ENCODE measurements at places on chromosomes 5 and 9.

- no peak for DNase-seq
These were observed 14.2 kb downstream of the SLIT3 start for GRCh38 chr5:169286572-169287300.

- DNase-seq: no peak
These were observed 15.3 kb downstream of the NR2F1 start for GRCh38 chr5:93598091-93599000.

DNA sequence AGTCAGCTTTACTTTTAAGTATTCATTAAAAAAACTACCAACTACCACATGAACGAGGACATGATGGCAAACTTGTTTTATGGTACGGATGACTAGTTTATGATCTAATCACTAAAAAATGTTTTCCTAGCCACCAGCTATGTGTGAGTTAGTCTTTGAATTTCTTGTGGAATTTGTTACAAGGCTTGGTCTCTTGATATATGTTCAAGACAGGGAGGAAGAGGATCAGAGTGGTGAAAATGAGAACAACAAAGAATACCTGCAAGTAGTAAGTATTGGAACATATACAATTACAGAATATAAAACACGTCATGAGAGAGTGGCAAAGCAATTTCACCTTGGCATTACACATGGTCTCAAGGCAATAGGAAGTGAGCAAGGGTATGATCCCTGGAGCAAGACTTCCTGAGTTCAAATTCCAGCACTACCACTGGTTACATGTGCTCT lies 548.6 kb upstream of the TLE4 start:
- peak; percentile 97 for DNase-seq

GRCh38 chr5:93637697-93638096 lies 54.7 kb downstream of the NR2F1 start:
- no peak for DNase-seq

- DNase-seq: no peak
These were observed 1.9 kb downstream of the TTC16 start for GRCh38 chr9:127717766-127718165.

DNA sequence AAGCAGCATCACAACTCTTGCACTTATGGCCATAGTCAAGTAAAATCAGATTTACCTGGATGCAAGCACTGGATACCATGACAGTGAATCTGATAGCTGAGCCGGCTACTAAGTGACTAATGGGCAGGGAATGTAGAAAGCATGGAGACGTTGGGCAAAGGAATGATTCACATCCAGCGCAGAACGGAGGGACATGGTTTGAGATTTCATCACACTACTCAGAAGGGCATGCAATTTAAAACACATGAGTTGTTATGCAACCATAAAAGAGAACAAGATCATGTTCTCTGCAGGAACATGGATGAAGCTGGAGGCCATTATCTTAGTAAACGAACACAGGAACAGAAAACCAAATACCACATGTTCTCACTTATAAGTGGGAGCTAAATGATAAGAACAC lies 169.1 kb upstream of the PIK3R1 start:
- DNase-seq: peak; percentile 99

DNA sequence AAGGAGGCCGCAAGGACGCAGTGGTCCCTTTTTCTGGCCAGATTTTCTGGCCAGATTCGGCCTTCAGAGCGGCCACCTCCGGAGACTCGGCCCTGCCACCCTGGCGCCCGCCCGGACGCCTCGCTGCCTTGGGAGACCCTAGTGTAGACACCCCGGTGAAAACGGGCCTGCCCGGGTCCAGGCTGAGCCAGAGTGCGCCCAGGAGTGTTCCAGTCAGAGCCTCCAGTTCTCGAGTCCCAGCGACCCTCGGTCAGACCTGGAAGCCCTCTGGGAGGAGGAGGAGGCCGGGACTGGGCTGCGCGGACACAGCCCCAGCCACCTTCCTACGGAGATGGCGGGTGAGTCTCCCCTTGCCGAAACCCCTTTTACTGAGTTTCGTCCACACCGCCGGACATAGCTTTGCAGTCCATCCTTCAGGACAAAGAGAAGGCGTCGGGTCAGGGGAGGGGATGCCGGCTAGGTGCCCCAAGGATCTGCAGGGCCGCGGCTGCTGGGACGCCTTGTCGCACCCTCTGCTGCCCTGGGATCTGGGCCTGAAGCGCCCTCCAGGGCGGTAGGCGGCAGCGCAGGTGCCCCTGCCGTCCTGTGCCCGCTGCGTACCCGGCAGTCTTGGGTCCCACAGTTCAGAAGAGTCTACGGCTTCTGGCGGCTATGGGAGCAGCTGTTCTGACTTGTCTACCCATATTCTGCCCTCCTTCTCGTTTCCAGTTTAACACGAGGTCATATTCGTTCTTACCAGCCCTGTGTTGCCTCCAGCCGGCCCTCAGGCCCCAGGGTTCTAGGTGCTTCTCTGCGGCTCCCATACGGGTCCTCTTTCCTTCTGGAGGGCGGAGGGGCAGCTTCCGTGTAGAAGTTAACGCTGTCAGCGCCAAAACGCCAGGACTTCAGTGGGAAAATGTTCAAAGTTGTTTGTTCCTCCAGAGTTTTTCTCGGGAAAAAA lies 1771.7 kb upstream of the CDH9 start:
- DNase-seq: no peak

GRCh38 chr5:141359790-141360426 lies at the start of gene PCDHGB2:
Gene PCDHGB2, plus strand, starts transcription at chr5:141359994. Its CDS starts 142 bp downstream, at chr5:141360136.
- DNase-seq: peak; percentile 32

- DNase-seq: peak; percentile 18
These were observed 91.3 kb upstream of the RASEF start for GRCh38 chr9:83154087-83154736.

DNA sequence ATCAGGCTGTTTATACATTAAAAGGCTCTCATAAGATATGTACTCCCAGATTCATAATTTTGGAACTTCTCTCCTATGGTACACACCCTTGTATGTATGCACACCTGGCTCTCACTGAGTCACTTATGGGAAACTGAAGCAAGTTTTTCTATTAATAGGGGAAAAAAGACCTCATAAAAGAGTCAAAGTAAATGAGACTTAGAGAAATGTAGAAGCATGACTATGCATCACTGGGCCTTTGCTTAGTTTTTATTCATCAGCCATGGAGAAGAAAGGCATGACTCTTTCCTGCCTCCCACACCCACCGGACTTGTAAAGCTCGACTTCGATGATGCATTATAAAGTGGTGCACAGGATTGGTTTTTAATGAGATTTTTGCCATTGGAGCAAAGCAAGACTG lies 28.2 kb downstream of the MTAP start:
- DNase-seq: no peak

DNA sequence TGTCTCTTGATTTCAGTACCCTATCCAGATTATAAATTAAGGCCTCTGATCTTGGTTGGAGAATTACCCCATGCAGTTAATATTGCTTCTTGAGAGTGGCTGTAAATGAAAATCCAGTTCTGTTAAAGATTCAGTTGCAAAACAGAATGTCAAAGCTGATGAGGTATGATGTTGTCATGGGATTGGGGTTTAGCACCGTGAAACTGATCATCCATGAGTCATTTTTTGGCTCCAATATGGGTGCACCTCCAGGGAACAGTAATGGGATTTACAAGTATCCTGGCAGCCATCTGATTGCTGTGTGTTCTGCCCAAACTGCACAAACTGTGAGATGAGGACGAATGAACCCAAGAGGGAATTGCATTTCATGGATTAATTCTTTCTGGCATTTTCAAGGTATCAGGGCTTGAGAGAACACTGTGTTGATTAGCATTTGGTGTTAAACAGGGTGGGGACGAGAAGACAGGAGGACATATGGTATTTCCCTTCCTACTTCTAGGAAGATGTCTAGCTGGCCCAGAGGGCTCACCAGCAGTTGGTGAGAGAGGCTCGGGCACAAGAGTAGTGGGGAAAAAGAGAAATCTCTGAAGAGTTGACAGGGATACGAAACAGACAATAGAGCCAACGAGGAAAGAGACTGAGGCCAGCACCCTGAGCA lies 214.7 kb downstream of the GAS1 start:
- peak; percentile 95 for DNase-seq

DNA sequence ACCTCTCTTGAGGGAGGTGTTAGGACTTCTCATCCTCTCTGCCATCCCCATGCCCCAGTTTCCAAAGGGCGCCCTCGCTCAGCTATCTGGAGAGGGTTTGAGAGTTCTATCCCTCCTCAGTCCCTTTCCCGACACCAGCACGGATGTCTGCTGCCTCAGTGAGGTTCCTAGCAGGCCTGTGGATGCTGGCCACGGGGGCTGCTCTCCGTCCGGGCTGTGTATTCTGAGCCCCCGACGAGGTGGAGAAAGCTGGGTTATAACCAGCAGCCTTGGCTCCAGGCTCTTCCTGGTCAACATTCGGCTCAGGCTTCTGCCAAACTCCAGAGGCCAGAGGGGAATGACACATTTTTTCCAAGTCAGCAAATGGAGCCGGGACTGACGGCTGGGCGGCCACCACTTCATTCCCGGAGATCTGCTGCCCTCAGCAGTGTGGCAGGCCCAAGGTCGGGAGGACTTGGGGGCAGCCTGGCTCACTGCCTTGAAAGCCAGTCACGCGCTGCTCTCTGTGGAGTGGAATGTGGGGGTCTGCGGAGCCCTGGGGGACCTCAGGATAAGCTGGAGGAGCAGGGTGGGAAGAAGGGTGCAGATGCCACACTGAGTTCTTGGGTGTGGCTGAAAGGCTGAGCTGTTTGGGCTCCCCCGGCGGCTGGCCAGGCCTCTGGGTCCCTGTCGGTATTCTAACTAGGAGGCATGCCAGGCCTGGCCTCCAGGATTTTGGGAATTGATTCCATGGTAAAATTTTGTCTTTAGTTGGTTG lies 27.4 kb downstream of the PTPA start:
- peak; percentile 37 for DNase-seq

- no peak for DNase-seq
These were observed 6.2 kb upstream of the ORM1 start for GRCh38 chr9:114316605-114317230.

GRCh38 chr5:135713161-135713915 lies 121.1 kb upstream of the SLC25A48 start:
- DNase-seq: peak; percentile 65

GRCh38 chr9:88587885-88588649 lies 53.1 kb downstream of the NXNL2 start:
- DNase-seq: peak; percentile 50

GRCh38 chr5:154813736-154814135 lies 36.7 kb downstream of the FAXDC2 start:
- no peak for DNase-seq

- DNase-seq: no peak
These were observed 171.9 kb downstream of the ENTREP1 start for GRCh38 chr9:69496846-69497450.

- DNase-seq: no peak
These were observed 416.5 kb upstream of the CCNH start for GRCh38 chr5:87829217-87829551.

DNA sequence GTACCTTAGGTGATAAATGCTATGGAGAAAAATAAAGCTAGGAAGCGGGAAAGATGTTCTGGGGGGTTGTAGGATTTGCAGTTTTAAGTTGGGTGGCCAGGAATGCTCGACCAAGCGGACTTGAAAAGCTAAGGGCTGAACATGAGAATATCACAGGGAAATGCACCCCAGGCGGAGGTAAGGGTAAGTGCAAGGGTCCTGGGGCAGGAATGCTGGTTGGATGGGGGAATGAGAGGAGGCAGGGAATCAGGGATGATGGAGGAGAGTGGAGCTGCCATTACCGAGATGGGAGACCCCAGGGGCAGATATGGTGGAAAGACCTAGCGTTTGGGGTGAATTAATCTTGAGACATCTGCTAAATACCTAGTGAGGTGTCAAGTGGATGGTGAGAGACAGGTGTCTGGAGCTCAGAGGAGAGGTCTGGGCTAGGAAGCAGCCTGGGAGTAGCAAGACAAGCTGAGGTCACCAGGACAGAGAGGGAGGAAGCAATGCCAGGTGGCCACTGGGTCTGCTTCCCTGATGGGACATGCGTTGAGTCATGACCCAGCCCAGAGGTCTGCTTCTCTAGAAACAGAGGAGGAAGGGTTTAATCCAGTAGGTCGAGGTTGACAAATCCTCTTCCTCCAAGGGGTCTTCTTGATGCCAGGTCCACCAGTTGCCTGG lies 77.7 kb upstream of the ASS1 start:
- no peak for DNase-seq

GRCh38 chr5:139386050-139386438 lies 2.9 kb upstream of the SLC23A1 start:
- no peak for DNase-seq

GRCh38 chr9:75974016-75974766 lies 83.7 kb downstream of the PCSK5 start:
- DNase-seq: no peak

DNA sequence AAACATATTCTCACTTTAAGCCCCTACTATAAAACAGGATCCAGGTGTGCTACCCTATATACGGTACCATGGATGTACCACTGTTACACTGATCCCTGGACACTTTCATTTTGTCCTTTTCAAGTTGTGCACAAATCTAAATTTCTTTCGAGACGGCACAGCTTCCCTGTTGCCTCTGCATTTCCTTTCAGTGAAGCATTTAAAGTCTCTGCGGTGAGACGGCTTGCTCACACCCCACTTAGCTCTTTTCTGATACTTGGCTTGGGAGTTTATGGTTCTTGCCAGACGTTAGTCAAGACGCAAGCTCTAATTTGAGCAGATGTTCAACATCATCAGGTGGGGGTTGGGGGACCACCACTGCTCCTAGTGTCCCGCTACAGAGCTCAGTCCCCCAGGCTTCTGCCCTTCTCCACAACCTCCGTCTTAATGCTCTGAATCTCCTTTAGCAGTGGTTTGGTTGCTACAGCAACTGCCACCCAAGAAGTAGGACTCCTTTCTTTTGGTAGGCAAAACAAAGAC lies 15.8 kb downstream of the F2RL2 start:
- peak; percentile 72 for DNase-seq

GRCh38 chr9:134291452-134291881 lies 34.8 kb upstream of the RXRA start:
- no peak for DNase-seq

- no peak for DNase-seq
These were observed 605.6 kb downstream of the PDE4D start for GRCh38 chr5:59287884-59288283.

DNA sequence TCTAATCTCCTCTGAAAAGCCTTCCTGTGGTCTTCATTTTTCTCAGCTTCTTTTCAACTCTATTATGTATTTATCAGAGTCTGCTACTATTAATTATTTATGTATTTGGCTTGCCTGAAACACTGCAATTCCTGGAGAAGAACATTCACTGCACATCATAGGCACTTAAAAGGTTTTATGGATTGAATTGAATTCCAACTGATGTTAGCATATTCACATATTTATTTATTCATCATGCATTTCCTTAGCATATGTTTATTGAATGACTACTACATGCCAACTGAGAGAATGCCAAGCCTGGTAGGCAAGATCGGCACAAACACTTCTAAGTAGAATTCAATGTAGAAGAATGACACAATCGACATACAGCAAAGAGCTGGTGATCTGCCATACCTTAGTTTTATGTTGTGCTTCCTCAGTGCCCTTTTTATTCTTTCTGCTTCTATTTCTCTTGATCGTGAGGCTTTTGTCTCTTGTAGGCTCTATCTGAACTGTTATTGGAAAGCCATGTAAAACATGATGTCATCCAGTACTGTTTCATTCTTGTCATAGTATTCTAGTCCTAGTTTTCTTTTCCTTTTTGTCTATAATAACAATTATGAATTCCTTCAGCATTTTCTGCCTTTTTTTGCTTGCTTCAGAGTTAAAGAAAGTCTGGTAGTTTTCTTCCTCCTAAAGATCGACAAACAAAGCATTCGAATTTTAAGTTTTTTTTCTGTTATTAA lies 454.2 kb downstream of the TLE4 start:
- DNase-seq: no peak

All from fibroblast of skin of right quadriceps (primary cell).